ENCODE measurements at places on chromosomes 2 and 18.

DNA sequence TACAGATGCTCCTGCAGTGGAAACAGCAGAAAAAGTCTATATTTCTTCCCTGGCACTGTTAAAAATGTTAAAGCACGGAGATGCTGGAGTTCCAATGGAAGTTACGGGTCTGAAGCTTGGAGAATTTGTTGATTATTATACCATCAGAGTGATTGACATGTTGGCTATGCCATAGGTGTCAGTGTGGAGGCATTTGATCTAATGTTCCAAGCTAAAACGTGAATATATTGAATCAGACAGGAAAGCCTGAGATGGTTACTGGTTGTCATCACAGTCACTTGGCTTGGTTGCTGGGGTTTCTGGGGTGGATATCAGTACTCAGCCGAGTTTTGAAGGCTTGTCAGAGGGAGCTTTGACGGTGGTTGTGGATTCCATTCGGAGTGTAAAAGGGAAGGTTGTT, 262.9 kb upstream of the CNTNAP5 start:
- DNase-seq = no peak

DNA sequence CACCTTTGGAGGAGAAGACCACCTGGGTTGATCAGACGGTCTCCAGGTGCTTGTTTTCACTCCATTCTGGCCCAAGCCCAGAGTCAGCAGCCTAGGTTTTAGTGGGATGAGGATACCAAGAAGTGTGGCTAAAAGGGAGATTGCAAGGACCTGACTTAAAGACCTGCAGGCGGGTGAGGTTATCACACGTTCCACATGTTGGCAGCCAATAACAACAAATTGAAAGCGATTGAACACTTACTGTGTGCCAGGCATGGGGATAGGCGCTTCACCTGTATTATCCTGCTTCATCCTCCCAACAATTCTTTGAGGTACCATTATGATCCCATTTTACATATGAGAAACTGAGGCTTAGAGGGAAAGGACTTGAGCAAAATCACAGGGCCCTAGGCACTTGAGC, 5.0 kb downstream of the ARL4C start:
- DNase-seq = no peak

DNA sequence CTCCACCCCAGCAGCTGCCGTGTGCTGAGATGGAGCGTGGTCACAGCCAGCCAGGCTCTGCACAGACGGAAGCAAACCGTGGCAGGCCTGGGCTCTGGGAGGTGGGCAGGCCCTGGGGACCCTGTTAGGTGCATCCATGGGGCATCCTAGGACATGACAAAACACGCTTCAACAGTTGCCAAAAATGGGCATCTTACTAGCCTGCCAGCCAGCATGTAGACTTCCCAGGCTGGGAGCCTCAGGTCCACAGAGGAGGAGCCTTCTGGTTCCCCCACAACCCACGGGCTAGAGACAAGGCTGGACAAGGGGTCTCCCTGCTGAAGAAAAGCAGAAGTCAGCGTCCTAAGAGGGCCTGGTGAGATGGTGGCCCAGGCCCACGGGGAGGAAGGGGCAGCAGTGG, 139.5 kb downstream of the HDAC4 start:
- DNase-seq = no peak

DNA sequence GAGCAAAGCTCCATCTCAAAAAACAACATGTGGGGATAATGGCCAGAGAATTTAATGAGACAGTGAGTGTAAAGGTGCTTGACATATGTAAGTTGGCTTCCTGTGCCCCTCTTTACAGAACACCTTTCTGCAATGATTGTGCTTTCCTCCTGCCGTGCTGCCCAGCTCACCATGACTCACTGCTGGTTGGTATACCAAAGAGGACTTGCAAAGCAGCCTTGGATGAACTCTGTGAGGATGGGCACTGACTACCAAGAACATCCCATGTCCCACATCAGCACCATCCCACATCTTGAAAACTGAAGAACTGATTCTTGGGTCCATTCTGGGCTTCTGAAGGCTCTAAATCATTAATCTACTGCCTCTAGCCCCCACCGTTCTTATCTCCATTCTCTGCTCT, 52.2 kb downstream of the NGEF start:
- DNase-seq = no peak

- DNase-seq = no peak
Observed at GRCh38 chr2:171181064-171182049, 20.7 kb upstream of the TLK1 start.

- DNase-seq = no peak
Observed at GRCh38 chr2:176024083-176024482, 22.0 kb upstream of the LNPK start.

DNA sequence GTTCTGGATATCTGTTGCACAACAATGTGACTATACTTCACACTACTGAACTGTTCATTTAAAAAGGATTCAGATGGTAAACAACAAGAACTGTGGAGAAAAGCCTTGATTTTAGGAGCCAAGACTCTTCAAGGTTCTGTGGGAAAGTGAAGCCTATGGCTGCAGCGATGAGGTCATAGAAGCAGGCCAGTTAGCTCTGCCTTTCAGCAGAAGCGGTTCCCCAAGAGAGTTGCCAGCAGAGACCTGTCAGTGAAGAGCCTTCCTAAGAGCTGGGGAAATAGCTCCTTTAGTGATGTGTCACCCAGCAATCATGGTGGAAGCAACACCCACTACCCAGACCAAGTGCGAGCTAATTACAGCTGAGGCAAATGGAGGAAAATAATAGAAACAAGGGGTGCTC, 346.5 kb upstream of the ETAA1 start:
- DNase-seq = no peak

All from BJ (cell line).